ENCODE measurements at places on chromosomes 11 and 22.

DNA sequence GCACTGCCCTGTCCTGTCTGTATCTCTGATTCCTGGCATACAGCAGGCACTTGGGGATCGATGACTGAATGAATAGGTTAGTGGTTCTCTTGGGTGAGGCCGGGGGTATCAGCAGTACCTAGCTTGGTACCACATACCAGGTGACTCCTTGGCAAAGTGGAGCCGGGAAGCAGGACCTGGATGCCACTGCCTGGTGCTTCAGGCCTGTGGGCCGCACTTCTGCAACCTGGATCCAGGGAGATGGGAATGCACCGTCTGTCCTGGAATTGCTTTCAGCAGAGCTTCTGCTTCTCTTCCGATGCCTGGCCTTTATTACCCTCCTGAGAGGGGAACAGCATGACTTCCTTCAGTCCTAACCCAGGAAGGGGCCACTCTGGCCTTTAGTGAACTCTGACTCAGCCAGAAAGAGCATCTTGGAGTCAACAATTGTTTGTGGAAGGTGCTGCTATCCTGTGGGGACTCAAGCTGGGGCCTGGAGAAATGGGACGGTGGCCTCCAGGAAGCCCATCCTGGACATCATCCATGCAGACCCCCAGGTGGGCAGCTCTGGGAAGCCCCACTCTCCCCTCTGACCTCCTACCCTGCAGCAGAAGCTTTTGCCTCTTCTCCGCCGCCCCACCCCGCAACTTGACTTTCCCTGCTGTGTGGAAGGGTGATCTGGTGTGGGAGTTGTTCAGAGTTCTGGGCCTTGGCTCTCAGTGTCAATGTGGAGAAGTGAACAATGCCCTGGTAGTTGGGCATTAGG lies 5.1 kb downstream of the CD82 start:
- no peak for DNase-seq

GRCh38 chr11:87423161-87423560 lies 385.4 kb downstream of the TMEM135 start:
- DNase-seq: no peak

GRCh38 chr11:27869701-27870100 lies 169.4 kb upstream of the BDNF start:
- DNase-seq: no peak

DNA sequence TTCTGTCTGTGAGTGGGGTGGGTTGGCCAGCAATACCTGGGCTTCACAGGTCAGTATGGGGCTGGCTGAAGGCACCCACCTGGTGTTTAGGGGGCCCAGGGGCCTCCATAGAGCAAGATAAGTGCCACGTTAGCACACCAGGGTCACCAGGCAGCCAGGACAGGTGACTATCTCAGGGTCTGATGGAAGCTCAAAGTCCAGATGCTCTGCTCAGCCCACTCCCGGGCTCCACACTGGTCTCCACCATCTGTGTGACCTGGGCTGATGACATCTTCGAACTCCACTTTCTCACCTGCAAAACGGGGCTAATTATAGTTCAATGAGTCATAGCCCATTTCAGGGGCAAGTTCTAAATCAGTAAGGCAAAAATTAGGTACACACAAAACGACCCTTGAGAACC lies 39.4 kb upstream of the PRDM11 start:
- no peak for DNase-seq

DNA sequence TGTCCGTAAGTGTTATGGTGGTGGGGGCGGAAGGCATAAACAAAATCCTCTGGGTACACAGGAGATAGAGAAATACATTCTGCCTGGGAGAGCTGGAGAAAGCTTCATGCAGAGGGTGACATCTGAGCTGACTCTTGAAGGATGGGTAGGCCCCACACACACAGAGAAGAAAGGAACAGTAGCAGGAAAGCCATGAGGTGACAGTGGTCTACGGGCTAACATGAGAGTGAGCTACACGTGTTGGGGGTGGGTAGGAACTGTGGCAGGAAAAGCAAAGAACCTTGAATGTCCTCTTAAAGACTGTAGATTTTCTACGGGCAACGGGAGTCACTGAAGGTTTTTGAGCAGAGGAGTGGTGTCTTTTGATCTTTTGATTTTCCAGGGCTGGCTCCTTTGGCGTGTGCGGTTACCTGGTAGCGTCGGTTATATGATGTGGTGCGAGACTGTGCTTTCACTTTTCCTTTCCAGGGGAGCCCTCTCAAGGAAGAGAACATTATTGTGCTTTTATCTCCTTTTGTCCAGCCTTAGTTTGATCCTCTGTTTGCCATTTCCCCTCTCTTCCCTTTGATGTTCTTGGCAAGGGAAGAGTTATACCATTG lies 39.7 kb downstream of the ADAMTS8 start:
- DNase-seq: no peak

DNA sequence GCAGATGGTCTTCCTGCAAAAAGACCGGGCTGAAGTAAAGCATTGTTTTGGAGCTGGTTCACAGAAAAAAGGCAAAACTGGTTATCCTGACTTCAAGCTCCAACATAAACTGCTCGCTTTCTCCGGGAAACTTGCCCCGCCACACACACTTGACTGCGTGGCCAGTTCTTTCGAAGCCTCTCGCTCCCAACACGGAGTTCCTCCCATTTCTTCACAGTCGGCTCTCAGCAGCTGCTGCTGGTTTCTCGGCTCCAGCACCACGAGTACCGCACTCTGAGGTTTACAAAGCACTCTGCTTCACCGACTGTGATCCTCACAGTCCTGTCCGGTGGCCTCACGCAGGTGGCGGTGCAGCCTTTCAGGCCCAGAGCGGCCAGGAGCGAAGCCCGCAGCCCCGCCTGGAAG lies 264 bp downstream of the CHEK1 start:
- DNase-seq: no peak

GRCh38 chr11:117492578-117493251 lies 165.1 kb downstream of the CEP164 start:
- DNase-seq: peak; percentile 89

- no peak for DNase-seq
Measured at GRCh38 chr22:46173152-46173551, 22.8 kb downstream of the PPARA start.

DNA sequence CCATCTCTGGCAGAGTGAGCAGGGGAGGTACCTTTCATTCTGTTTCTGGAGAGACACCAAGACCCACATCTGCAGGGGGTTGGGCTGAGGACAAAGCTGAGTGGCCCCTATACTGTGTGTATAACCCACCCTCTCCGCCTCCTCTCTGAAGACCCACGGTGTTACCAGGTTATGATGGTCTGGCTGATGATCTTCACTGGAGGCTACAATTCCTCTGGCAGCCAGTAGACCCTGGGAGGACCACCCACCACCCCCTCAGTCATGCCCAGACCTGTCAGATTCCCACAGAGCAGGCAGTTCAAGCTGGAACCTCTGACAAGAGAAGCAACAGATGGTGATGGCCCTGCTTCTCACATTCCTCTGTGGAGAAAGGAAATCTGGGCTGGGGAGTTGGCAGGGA lies 11.4 kb upstream of the KCNJ1 start:
- DNase-seq: no peak

GRCh38 chr11:44851496-44851895 lies 99.2 kb downstream of the TP53I11 start:
- DNase-seq: no peak

- no peak for DNase-seq
Measured at GRCh38 chr11:121238956-121239355, 53.6 kb upstream of the SC5D start.

DNA sequence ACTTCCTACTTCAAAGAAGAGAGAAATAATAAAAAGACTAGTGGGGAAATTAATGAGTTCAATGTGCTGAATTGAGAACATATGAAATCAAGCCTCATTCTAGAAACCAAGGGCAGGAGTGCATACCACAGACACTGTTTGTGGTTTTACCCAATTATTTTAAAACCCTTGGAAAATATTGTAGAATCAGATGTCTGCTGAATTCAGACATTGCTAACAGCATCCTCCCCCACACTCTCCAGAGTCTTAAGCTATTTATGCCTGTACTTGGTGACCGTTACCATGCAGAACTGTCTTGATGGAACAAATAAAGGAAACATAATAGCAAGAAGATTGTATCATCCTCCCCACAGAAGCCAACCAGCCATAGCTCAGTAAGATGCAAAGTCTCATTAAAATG lies 850.1 kb downstream of the NTM start:
- no peak for DNase-seq

- no peak for DNase-seq
Measured at GRCh38 chr11:3109921-3110706, 52.9 kb upstream of the CARS1 start.

DNA sequence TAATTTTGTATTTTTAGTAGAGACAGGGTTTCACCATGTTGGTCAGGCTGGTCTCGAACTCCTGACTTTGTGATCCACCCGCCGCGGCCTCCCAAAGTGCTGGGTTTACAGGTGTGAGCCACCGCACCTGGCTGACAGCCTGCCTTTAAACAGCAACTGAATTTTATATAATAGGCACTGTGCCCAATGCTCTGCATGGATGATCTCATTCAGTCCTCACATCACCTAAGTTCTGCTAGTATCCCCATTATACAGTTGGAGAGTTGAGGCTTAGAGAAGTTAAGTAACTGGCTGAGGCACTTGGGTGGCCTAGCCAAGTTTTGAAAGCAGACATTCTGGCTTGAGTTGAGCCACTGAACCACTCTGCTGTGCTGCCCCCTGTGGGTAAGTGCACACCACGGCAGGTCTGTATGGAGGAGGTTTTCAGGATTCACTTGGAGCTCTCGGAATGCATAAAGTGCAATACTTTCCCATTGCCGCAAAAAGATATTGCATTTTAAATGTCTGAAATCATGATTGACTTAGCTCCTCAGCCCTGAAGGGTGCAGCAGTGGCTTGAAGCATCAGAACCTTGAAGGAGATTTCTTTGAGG lies 112.4 kb downstream of the LDLRAD3 start:
- no peak for DNase-seq

DNA sequence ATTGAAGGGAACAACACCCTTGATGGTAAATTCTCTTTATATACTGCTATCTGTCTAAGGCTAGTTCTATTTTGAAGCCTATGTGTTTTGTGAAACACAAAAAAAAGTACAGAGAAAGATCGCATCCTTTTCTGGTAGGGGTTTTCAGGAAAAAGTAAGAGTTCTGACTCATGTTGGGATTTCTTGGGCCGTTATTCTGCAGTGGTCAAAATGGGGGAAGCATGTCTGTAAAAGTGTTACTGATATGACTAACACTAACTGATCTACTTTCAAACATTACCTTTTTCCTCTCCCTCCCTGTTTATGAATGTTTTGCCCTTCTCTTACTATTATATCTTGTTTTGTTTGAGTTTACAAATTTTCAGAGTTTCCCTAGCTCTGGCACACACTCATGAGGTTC lies 53.9 kb downstream of the CTNND1 start:
- no peak for DNase-seq

DNA sequence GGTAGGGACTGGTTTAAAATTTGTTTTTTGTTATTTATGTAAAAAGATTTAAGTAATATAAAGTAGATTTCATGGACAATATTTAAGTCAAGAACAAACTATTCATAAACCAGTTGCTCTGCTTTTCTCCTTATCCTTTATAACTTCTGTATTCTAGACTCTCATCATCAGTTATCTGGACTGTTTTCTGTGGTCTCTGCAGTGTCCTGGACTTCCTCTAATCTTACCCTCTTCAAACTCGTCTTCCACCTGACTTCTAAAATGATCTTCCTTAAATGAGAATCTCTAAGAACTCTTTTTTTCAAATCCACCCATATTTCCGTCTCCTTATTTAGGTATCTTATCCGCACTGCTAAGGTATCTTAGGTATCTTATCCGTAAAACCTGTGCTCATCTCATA lies 8.1 kb downstream of the RRM1 start:
- DNase-seq: no peak

DNA sequence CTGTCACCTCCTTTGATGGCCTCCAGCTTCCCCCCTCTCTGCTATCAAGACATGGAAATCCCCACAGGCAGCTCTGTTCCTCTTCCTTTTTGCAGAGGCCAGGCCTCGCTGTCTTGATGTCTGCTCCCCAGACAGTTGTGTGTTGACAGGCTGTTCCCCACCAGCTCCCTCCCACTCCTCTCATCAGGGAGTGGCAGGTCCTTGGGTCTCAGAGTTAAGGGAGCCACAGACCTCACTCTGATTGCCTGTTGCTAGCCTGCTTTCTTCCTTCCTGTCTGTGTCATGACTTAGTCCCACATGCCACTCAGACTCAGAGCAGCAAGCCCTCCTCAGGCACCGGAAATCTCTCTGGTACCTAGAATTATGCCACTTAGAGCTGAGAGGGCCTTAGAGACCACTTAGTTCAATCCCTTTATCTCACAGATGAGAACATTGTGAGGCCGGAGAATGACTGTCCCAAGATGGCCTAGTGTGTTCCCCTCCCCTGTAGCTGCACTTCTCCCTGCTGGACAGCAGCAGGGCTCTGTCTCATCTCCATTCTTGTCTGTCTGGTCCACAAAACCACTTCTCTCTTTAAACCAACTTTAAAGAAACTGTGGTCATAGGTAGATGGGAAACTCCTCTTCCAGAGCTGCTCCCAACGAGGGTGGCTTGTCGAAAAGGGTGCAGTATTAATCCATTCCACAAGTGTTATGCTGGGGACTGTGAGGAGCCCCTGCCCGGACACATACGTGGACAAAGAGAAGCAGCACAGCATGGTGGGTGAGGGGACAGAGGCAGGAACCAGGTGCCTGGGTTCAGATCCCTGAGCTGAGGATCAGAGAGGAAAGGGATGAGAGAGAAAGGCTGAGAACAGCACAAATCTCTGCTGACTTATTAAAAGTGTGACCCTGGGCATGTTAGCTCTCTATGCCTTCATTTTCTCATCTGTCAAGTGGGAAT lies 4.2 kb downstream of the AMPD3 start:
- DNase-seq: no peak

DNA sequence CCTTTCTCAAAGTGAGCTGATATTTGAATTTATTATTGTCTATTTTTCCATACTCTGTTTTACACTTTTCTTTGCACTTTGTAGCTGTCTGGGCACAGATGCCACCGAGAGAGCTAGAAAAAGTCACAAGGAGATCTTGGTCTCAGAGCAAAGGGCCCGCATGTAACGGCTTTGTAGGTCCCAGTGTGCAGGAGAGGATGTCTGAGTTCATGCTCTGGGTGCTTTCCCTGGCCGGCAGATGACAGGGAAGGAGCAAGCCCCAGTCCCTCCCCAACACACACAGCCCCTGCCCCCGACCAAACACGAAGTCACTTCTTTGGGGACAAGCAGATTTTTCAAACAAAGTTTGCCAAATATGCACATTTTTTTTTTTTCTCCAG lies 55.8 kb downstream of the SMIM38 start:
- DNase-seq: no peak

GRCh38 chr11:132874638-132875037 lies 657.7 kb downstream of the OPCML start:
- no peak for DNase-seq

DNA sequence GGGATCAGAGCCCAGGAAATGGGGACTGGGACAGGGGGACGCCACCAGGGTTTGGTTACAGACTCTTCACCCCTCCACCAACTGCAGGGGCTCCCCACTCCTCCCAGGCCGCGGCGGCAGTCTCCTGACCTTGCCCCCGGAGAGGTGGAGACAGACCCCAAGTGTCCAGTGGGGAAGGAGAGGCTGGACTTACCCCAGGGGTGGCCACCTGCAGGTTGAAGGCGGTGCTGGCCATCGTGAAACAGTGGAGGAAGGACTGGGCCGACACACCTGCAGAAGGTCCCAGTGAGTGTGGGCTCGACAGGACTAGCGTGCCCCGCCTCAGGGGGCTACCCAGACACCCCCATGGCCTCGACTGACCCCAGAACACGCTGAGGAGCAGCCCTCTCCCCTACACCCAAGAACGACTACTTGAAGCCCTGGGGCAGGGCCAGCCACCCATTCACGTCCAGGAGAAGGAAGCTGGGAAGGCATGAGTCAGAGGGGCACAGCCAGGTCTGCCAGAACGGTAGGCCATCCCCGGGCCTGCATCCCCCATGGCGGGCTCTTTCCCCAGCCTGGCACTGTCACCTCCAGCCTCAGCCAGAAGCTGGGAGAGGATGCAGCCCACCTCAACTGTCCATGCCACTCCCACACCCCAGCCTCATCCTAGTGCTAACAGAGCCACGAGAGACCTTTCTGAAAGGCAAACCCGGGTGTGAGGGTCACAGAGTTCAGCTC lies 2.3 kb downstream of the GATD1 start:
- DNase-seq: no peak
